ENCODE measurements at places on chromosomes 3 and 15. TPM values are rescaled to one million over a fixed set of nuclear protein-coding genes. Genes with fewer than 3 reads are reported as not detected.

Gene THRB
- 2.6 TPM for total RNA-seq

Gene LOXL1
- 1.8 TPM for total RNA-seq

Gene STXBP5L
- total RNA-seq, result 0.18 TPM

Gene CCDC13
- total RNA-seq, result not detected

Gene FMN1
- total RNA-seq, result 21.3 TPM

Gene SLC51A
- total RNA-seq, result 284 TPM

DNA sequence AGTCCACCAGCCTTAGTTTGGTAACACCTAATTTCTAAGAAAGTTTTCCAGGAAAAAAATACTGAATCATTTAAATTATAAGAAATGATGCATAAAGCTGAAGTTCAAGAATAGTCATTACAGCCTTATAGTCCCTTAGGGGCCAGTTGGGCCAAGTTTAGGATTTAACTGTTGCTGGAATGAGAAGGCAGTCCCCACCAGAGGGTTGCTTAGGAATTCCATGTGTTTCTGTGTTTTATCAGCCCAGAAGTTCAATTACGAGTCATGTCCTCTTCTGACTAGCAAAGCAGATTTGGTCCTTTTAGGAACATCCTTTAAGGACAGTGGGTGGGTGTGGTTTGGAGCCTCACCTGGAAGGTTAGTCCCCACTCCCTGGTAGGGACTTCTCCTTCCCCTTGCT is 57.0 kb upstream of the NR2E3 start:
- DNase-seq, result no peak
- H3K36me3 ChIP-seq, result no peaks in the 10 kb centered on the region
- H3K4me1 ChIP-seq, result no peaks in the 10 kb centered on the region
- H3K27me3 ChIP-seq, result no peaks in the 10 kb centered on the region

GRCh38 chr3:124063197-124063909 is 71.4 kb upstream of the ROPN1 start:
- H3K36me3 ChIP-seq, result no peaks in the 10 kb centered on the region
- H3K27ac ChIP-seq, result no peak overlapping the region
- no peaks in the 10 kb centered on the region for H3K27me3 ChIP-seq
- no peak overlapping the region for H3K4me3 ChIP-seq
- no peaks in the 10 kb centered on the region for H3K4me1 ChIP-seq

DNA sequence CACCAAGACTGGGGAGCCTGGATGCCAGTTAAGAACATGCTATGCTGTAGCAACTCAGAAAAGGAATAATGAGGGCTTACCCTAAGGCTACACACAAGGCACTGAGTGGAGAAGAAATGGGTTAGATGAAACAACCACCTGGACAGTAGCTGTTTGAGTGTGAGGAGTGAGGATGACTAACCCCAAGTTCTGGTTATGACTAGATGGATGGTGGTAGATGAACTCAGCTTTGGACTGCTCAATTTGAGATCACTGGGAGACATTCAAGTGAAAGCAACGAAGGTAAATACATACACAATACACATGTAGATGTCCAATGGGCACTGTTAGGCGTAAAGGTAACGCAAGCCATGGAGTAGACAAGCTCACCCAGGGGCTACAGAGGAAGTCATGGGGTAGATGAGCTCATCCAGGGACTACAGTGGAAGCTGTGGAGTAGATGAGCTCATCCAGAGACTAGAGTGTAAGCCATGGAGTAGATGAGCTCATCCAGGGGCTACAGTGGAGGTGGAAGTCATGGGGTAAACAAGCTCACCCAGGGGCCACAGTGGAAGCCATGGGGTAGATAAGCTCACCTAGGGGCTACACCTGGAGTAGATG is 98.3 kb downstream of the ANO10 start:
- H3K4me1 ChIP-seq, result no peaks in the 10 kb centered on the region
- H3K27ac ChIP-seq, result no peak overlapping the region
- DNase-seq, result no peak
- no peaks in the 10 kb centered on the region for H3K36me3 ChIP-seq
- H3K27me3 ChIP-seq, result no peaks in the 10 kb centered on the region
- no peak overlapping the region for H3K4me3 ChIP-seq

GRCh38 chr3:48553361-48553760 is 3.2 kb downstream of the PFKFB4 start:
- no peak for DNase-seq
- peak overlapping the region; percentile 64 for H3K4me3 ChIP-seq
- no peaks in the 10 kb centered on the region for H3K27me3 ChIP-seq
- H3K4me1 ChIP-seq, result peaks cover 34% of the 10 kb centered on the region
- no peaks in the 10 kb centered on the region for H3K36me3 ChIP-seq

GRCh38 chr3:115340586-115340985 is 193.5 kb upstream of the ZBTB20 start:
- H3K27ac ChIP-seq, result no peak overlapping the region
- no peaks in the 10 kb centered on the region for H3K27me3 ChIP-seq
- no peak for DNase-seq

GRCh38 chr15:90807074-90807785 is 61.2 kb upstream of the FURIN start:
- H3K4me3 ChIP-seq, result no peak overlapping the region
- H3K4me1 ChIP-seq, result no peaks in the 10 kb centered on the region
- no peaks in the 10 kb centered on the region for H3K27me3 ChIP-seq

DNA sequence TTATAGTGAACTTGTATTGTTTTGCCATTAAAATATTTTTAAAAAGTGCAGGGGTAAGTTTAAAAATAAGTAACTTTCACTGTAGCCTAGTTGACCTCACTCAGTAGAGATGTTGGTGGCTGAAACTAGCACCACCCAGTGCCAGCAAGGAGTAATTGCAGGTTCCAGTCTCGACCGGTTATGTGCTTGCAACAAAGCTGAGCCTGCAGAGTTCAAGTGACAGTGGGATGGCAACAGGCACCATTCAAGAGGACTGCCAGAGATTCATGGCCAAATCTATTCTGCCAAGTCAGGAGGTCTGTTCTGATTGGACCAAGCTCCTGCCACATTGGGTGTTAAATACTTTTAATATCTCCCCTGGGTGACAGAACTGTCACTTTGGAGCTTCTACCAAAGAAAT is 2.7 kb downstream of the ADAMTS7 start:
- no peak overlapping the region for H3K27ac ChIP-seq
- peaks cover 9% of the 10 kb centered on the region for H3K27me3 ChIP-seq
- no peaks in the 10 kb centered on the region for H3K36me3 ChIP-seq

DNA sequence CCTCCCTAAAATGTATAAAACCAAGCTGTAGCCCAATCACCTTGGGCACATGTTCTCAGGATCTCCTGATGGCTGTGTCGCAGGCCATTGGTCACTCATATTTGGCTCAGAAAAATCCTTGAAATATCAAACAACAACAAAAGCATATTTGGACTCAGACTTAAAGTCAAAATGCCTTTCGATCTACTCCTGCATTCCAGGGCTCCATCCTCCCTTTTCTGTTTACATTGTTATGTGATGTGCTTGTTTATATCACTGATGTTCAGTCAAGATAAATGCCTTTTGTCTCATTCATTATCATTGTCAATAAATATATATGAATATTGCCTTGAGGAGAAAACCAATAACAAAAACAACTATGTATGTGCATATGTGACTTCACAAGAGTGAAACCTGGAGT is 31.7 kb downstream of the HGD start:
- no peaks in the 10 kb centered on the region for H3K27me3 ChIP-seq
- H3K27ac ChIP-seq, result no peak overlapping the region
- peaks cover 10% of the 10 kb centered on the region for H3K36me3 ChIP-seq
- no peak for DNase-seq
- H3K4me1 ChIP-seq, result no peaks in the 10 kb centered on the region

- H3K27me3 ChIP-seq, result no peaks in the 10 kb centered on the region
- H3K4me3 ChIP-seq, result no peak overlapping the region
- H3K27ac ChIP-seq, result no peak overlapping the region
These were observed 561.2 kb upstream of the ALCAM start for GRCh38 chr3:104805508-104805907.

DNA sequence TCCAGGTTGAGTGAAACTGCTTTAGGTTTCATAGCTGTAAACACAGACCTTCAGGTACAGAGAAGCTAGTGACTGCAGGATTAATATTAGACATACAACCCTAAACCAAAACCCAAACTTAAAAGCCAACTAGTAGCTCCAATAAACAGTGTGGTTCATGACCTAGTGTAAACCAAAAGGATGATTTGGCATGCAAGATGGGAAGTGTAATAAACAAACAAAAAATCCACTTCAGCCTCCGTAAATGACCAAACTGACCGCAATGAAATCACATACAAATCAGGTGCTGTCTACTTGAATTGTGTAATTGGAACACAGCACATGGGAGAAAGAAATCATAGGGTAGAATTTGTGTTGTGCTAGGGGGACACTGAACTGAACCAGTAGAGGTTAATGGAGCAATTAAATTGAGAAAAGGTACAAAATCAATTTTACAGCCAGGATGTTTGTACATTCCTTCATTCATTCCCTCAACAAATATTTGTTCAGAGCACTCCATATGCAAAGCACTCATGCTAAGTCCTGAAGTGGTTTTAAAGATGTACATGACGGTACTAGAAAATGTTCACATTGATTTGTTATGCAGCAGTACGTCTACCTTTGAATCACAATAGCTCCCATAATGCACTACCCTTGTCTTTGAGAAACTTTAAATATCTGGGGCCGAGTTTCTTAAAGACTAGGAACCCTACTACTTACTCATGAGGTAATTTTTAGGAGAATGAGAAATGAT is 21.4 kb upstream of the CHST2 start:
- no peak for DNase-seq
- H3K4me1 ChIP-seq, result no peaks in the 10 kb centered on the region
- no peaks in the 10 kb centered on the region for H3K36me3 ChIP-seq
- H3K27me3 ChIP-seq, result no peaks in the 10 kb centered on the region
- H3K27ac ChIP-seq, result no peak overlapping the region

GRCh38 chr15:73771385-73772045 is 18.4 kb upstream of the INSYN1 start:
- no peaks in the 10 kb centered on the region for H3K27me3 ChIP-seq
- no peaks in the 10 kb centered on the region for H3K36me3 ChIP-seq
- no peak overlapping the region for H3K27ac ChIP-seq
- no peak for DNase-seq
- H3K4me1 ChIP-seq, result no peaks in the 10 kb centered on the region
- H3K4me3 ChIP-seq, result no peak overlapping the region

DNA sequence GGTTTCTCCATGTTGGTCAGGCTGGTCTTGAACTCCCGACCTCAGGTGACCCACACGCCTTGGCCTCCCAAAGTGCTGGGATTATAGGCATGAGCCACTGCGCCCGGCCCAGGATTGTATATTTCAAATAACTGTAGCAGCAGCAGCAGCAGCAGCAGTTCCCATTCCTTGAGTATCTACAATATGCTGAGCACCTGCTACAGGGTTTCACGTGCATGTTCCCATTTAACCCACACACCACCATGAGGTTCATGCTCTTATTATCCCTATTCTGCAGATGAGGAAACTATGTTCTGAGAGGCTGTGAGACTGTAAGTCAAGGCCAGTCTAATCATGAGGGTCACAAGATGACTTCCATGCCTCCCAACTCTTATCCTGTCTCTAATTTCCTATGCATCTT is 30.9 kb upstream of the FOXP1 start:
- H3K4me3 ChIP-seq, result no peak overlapping the region
- no peak overlapping the region for H3K27ac ChIP-seq
- no peaks in the 10 kb centered on the region for H3K36me3 ChIP-seq

GRCh38 chr15:92503889-92504288 is 110.2 kb downstream of the ST8SIA2 start:
- no peaks in the 10 kb centered on the region for H3K36me3 ChIP-seq
- no peak overlapping the region for H3K27ac ChIP-seq
- H3K27me3 ChIP-seq, result no peaks in the 10 kb centered on the region
- H3K4me3 ChIP-seq, result no peak overlapping the region
- DNase-seq, result no peak
- no peaks in the 10 kb centered on the region for H3K4me1 ChIP-seq

DNA sequence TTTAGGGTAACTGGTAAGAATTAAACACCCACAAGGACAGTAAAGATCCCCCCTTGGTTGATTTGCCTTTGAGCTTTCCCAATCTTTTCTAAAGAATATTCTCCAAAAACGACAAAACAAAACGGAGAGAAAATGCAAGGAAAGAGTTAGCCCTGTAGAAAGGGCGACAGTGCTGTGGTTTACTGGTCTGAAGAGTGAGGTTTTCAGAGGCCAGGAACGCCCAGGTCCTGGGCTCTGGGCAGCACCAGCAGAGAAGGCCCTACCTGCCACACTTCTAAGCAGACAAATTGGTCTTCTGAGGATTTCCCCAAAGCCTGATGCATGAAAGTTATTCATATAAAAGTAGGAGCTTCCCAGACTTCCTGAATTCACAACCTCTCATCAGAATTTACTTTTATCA is 119.3 kb downstream of the KCNMB2 start:
- H3K27ac ChIP-seq, result no peak overlapping the region
- H3K36me3 ChIP-seq, result no peaks in the 10 kb centered on the region
- H3K4me1 ChIP-seq, result no peaks in the 10 kb centered on the region
- H3K27me3 ChIP-seq, result no peaks in the 10 kb centered on the region
- no peak overlapping the region for H3K4me3 ChIP-seq

GRCh38 chr3:88005066-88005465 is 53.7 kb downstream of the CGGBP1 start:
- H3K4me3 ChIP-seq, result no peak overlapping the region
- H3K36me3 ChIP-seq, result no peaks in the 10 kb centered on the region
- no peaks in the 10 kb centered on the region for H3K27me3 ChIP-seq

- H3K4me3 ChIP-seq, result no peak overlapping the region
- DNase-seq, result no peak
- no peaks in the 10 kb centered on the region for H3K4me1 ChIP-seq
- H3K27me3 ChIP-seq, result no peaks in the 10 kb centered on the region
- no peaks in the 10 kb centered on the region for H3K36me3 ChIP-seq
These were observed 425.2 kb upstream of the TBL1XR1 start for GRCh38 chr3:177622520-177622919.

DNA sequence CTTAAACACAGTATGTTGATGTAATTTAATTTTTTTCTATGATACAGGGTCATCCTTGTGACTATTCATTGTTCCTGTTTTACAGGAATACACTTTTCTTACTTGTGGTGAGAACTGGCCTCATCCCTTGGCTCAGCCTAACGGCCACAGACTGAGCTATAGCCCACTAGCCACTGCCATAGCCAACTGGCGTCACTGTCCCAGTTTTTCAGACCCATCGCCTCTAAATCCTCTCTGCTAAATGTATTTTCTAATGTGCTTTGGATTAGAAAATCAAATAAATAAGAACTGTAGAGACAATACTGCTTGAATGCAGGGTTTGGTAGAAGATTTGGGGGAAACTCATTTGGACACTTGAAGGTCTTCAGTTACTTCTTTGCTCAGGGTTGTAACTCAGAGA is 113.1 kb downstream of the TIGIT start:
- no peak overlapping the region for H3K27ac ChIP-seq
- H3K4me1 ChIP-seq, result no peaks in the 10 kb centered on the region
- DNase-seq, result no peak
- no peaks in the 10 kb centered on the region for H3K36me3 ChIP-seq
- H3K27me3 ChIP-seq, result no peaks in the 10 kb centered on the region

DNA sequence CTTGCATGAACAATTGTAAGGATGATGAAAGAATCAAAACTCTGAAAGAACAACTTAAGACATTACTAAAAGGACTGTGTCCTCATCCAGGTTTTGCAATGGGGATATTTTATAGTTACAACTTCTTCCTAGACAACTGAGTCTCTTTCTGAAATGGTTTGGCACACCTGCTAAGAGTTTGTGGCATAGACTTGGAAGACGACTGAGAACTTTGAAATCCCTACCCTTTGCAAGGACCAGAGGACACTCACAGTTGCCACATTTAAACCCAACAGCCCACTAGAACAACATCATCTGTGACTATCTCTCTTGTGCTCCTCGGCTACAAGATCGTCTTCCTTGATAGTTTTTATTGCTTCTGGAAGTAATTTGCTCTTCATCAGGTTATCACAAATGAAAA is 342.4 kb downstream of the RORA start:
- no peak overlapping the region for H3K27ac ChIP-seq
- no peaks in the 10 kb centered on the region for H3K4me1 ChIP-seq
- DNase-seq, result no peak
